ENCODE measurements at places on chromosomes 2 and 18.

DNA sequence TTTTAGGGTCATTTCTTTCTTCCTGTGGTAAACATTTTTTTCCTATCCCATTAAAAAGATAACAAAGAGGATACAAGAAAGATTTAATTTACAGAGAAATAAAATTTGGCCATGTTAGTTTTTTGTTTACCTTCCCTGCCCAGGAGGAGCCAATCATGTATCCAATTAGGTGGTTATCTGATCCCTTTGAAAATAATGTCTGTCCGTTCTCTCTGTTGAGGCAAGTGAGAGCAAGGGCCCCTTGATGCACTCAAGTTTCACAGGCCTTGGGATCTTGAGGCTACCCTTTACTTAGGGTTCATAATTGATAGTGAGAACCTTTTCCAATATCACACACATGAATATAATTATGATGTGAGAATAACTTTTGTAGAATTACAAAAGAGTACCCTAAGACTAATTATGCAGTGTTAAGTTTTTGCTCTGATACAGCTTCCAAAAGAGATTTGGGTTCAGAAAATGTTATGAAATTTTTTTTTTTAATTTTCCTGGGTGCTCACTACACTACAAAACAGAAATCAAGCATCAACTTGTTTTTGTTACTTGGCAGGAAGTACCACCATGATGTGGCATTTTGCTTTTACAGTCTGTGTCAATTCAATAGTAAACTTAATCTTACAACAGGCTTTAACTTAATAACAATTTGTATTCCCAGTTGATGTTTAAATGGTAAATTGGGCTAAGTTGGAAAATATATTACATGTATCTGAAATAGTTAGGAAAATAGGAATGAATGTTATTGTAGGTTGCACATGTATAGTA is 42.0 kb downstream of the AFTPH start:
- no peak for DNase-seq

- DNase-seq: no peak
Observed at GRCh38 chr2:141925511-141925910, 205.3 kb downstream of the LRP1B start.

GRCh38 chr18:75131381-75132000 is 77.4 kb downstream of the PTGR3 start:
- DNase-seq: no peak

GRCh38 chr2:169897834-169898233 is 70.6 kb downstream of the UBR3 start:
- DNase-seq: no peak

Data from SIG-M5 (cell line).